ENCODE measurements at places on chromosomes 4 and X. TPM values are rescaled to one million over a fixed set of nuclear protein-coding genes. Genes with fewer than 3 reads are reported as not detected.

Gene LETM1
- 29.5 TPM for total RNA-seq

Gene CCKAR
- total RNA-seq: not detected

Gene MAGEC3
- total RNA-seq: not detected

Gene MAGEC2
- not detected for total RNA-seq

DNA sequence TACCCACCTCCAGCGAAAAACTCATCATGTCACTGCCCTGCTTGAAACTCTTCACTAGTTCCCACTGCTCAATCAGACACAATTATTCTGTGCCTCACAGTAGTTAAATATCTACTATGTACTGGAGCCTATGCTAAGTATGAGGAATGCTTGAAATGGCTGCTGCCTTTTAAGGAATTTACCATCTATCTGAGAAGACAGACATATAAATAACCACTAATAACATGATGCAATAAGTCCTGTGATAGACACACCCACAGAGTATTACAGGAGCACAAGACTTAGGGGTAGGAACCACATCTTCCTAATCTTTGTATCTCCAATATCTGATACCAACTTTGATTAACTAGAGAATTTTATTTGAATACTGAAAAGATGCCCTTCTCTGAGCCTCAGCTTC lies 21.1 kb downstream of the SLC25A53 start:
- DNase-seq: no peak

- no peak for DNase-seq
Measured at GRCh38 chr4:61478340-61478739, 278.2 kb downstream of the ADGRL3 start.

DNA sequence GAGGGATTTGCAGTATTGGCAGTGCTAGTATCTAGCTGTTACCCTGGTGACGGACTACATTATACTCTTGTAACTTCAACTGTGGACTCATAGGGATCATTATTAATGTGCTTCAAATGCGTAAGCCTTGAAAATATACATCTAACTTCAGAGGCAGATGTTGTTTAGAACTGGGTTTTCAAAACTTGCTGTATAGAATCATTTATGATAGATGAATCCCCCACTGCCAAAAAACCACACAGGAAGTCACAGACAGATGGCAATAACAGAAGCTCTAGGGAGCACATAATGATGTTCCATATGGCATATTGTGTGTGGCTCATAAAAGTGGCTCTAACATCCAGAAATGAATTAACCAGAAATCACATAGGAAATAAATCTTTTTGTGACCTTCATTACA lies 62.3 kb upstream of the RELL1 start:
- no peak for DNase-seq

- DNase-seq: no peak
Measured at GRCh38 chr4:38495446-38495845, 168.6 kb upstream of the KLF3 start.

DNA sequence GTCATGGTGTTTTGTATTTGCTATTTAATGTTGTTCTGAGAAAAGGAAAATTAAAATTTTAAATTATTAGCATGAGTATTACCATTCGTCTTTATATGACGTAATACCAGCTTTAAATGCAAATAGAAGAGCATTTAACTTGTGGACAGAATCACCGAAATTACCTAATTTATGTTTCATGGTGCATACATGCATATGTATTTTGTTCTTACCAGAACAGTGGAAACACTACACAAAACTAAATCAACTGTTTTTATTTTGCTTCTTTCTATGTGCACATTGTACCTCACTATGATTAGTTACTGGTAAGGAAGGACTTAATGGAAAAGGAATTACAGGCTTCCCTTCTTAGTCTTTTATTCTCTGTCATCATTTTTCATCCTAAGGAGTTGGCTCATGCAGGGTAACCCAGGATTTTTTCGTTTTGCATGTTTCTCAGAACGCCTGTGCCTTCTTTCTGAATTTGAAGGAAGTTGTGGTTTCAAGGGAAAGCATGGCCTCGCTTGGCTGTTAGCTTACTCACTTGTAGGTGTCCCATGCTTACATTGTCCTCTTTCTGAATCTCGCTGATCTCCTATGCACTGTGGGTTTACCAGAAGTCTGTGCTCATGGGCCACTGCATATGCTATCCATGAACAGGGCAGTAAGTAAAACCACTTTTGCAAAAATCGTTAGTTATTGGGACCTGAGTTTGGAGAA lies 300.0 kb upstream of the PUDP start:
- DNase-seq: no peak

DNA sequence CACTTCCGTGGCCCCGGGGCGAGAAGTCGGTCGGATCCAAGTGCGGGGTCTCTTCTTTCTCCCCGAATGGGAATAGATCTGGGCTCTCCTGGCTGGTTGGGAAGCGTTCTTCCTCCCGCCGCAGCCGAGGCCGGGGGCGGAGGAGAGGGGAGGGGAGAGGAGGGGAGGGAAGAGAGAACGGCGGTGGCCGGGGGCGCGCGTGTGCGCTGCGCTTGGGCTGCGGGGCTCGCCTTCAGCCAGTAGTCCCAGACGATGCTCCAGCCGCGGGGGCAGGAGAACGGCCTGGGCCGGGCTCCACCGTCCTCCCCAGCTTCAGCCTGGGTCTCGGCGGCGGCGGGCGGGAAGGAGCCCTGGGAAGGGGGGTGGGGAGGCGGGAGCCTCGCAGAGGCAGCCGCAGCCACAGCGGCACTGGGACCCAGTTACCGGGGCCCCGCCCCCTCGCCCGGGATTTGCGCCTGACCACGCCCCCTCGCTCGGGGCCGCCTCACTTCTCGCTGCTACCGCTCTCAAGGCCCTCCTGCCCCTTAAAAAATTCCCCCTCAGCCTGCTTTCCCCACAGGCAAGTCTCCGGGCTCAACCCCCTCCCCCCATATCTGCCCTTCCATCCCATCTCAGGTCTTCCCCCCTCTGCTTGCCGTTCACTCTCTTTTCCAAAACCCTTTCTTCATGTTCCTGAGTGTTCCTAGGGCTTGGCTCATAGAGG lies at the start of gene FGD1:
Gene FGD1 (minus strand): TSS at position 421 of the 703 bp plus-strand sequence. CDS start 802 bp downstream, outside the sequence.
- no peak for DNase-seq

GRCh38 chr4:142838778-142839177 lies 7.3 kb downstream of the INPP4B start:
- DNase-seq: no peak

GRCh38 chr4:148376151-148376550 lies 66.1 kb downstream of the NR3C2 start:
- DNase-seq: peak; percentile 68

DNA sequence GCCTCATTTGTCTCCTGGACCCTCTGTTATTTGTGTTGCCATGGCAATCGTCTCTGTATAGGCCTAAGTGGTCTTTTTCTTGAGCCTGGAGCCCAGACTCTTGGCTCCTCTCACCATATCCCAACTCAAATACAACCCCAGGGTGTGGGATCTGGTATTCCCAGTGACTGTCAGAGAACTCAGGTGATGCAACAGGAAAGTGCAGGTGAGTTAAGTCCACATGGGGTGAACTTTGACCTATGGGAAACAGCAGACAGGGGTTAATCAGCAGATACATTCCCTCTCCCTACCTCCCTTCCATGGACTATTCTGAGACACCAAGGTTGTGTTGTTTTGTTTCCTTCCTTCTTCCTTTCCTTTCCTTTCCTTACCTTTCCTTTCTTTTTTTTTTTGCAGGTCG lies 130.9 kb upstream of the RPS6KA3 start:
- DNase-seq: no peak

GRCh38 chr4:111433441-111433840 lies 711.8 kb upstream of the FAM241A start:
- DNase-seq: no peak

DNA sequence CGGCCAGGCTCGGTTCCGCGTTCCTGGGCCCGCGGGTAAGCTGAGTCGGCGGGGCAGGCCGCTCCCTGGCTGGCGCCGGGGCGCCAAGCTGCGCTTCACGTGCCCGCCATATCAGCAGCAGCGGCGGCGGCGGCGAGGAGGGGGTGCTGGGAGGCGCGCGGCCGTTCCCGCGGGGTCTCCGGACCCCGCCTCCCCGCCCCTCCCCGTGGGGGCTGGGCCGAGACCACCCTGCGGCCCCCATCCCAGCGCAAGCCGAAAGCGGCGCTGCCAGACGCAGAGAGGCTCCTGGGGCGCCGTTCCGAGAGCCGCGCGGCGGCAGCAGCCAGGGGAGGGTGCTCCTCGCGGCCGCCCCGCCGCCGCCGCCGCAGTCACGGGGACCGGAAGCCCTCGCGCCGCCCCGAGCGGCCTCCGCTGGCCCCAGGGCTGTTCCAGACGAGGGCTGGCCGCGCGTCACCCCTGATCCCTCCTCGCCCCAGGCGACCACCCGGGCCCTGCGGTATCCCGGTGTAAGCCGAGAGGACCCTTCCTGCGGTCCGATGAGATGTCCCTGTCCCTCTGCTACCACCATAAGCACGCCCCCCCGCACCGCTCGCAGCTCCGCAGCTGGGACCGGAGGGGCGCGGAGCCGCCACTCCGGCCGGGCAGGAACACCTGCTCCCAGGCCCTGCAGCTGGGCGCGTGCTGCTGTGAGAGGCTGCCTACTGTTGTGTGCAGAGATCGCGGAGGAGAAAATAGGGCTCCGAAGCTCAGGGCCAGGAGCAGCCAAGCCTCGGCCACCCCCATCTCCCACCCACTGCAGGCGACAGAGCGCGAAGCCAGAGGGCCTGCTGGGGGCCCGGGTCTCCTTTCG lies 7.5 kb upstream of the BCOR start:
- no peak for DNase-seq

DNA sequence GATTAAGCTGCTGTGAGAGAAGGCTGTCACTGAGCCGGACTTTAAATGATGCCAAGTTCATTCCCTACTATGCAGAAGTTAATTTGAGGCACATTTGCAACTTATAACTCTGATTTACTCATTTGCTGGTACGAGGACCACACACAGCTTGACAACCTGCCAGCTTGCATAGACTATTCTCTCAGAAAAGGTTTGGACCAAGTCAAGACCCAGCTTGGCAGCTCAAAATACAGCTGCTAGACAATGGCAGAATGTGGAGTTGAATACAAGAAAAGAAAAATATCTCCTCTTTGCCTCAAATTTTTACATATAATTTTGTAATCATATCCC lies 338.9 kb downstream of the DHX15 start:
- DNase-seq: no peak

GRCh38 chrX:15790769-15791290 lies 546 bp downstream of the ZRSR2 start:
- no peak for DNase-seq

GRCh38 chrX:115183980-115184379 lies 5.2 kb upstream of the RBMXL3 start:
- DNase-seq: no peak

- no peak for DNase-seq
Measured at GRCh38 chr4:35229021-35229420, 1015.3 kb downstream of the ARAP2 start.

DNA sequence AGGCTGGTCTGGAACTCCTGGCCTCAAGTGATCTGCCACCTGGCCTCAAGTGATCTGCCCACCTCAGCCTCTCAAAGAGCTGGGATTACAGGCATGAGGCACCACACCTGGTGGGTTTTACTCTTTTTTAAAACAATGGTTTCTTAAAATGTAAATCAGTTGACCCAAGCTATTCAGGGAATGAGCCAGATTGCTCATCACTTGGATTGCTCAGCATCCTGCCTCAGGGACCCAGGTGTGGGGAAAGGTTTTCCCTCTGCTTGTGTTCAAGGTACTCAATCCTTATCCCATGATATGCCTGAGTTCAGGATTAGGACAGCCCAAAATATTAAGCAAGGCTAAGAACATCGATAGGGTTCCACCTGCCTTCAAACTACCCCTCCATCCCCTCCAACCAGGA lies 67.4 kb downstream of the CHRNA9 start:
- no peak for DNase-seq

DNA sequence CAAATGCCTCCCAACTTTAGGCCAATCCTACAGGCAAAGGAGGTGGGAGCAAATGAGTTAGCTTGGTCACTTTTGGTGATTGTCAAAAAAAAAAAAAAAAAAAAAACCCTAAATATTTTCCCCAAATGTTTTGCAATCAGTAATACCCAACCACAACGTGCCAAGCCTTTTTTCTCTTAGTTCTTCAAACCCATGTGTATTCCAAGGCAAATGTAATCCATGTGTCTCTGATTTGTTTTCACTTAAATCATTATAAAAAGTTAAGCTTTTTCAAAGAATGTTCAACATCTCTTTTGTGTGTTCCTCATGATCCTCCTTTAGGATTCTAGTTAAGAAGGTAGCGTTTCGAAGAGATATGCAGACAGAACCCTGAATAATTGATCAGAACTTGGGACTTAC lies 328.4 kb downstream of the PAPSS1 start:
- no peak for DNase-seq

- DNase-seq: no peak
Measured at GRCh38 chrX:116282751-116283150, 112.2 kb downstream of the AGTR2 start.

DNA sequence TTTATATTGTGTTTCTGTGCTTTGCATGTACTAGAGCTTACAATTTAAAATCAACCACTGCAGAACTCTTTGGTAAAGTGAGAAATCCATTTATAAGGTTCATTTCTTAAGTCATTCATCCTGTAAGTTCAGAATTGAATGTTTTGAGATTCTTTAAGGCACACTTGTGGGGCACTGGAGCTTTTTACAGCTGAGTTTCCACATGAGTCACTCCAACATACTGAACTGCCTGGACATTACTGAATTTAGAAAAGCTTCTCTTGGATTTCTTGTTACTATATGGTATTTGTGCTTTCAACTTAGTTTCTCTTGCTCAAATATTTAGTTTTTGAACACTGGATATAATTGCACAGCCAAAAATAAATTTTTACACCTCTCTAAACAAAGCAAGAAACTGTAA lies 226.3 kb downstream of the PACRGL start:
- DNase-seq: no peak

DNA sequence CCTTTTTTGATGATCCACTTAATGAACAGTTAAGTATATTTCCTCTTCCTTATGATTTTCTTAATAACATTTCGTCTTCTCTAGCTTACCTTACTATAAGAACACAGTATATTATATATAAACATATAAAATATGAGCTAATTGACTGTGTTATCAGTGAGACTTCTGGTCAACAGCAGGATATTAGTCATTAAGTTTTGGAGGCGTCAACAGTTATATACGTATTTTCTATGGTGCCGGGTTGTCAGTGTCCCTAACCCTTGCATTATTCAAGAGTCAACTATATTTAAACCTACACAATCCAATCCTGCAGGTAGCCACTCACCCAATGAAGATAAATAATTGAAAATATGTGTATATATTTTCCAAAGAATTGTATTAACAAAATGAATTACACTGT lies 88.0 kb downstream of the NR3C2 start:
- no peak for DNase-seq

Data from naive thymus-derived CD4-positive, alpha-beta T cell (primary cell).